ENCODE measurements at places on chromosomes 12 and 14. TPM values are rescaled to one million over a fixed set of nuclear protein-coding genes. Genes with fewer than 3 reads are reported as not detected.

DNA sequence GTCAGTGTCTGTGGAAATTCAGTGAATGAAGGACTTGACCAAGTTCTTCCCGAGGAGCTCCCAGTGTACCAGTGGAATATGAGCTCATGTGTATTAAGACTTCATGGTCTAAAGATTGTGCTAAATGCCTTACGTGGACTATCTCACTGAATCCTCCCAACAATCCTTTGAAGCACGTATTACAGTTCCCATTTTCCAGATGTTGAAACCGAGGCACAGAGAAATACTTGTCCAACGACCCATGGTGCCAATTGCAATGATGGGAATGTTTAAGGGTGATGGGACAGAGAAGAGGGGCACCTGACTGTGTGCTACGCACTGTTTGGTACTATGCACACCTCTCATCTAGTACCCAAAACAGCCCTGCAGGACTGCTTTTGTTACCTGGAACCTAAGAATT is 77.2 kb downstream of the PAPOLA start:
- no peak for DNase-seq
- H3K27me3 ChIP-seq, result peaks cover 7% of the 10 kb centered on the region
- no peak overlapping the region for H3K4me3 ChIP-seq
- H3K27ac ChIP-seq, result no peak overlapping the region
- H3K36me3 ChIP-seq, result no peaks in the 10 kb centered on the region
- H3K4me1 ChIP-seq, result peaks cover 2% of the 10 kb centered on the region

DNA sequence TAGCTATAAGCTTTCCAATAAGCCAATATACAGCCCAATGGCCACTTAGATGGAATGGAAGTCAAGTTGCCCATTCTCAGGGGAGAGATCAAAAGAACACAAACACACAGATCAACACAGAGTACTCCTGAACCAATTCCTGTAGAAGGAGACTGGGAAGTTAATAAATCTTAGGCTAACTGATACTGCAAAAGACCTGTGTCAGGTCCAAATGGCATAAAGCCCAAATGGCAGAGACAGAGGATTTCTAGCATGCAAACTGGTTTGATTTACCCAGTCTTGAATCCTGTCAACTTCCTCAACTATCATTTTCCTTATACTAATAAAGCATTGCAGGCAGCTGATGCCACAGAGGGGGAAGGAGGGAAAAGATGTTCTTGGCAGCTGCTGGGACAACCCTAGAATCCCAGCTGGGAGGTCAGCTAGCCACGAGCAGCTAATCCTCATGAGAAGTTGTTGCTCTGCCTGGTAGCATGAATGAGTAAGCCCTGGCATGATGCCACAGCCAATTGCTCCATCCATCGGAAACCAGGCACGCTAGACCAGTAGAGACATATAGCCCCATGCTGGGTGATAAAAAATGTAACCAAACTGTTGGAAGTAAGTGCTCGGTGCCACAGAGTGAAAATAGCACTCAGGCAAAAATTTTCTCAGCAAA is 26.2 kb downstream of the ANG start:
- no peak overlapping the region for H3K27ac ChIP-seq
- H3K27me3 ChIP-seq, result no peaks in the 10 kb centered on the region
- no peak overlapping the region for H3K4me3 ChIP-seq
- no peak for DNase-seq
- no peaks in the 10 kb centered on the region for H3K36me3 ChIP-seq
- peaks cover 10% of the 10 kb centered on the region for H3K4me1 ChIP-seq

GRCh38 chr12:132493482-132494178 is 3.7 kb downstream of the FBRSL1 start:
- peak overlapping the region; percentile 66 for H3K4me3 ChIP-seq
- peaks cover 3% of the 10 kb centered on the region for H3K36me3 ChIP-seq
- H3K27ac ChIP-seq, result peak overlapping the region; percentile 96

GRCh38 chr12:57000393-57000792 is 6.0 kb downstream of the ZBTB39 start:
- no peak overlapping the region for H3K27ac ChIP-seq
- peaks cover 25% of the 10 kb centered on the region for H3K36me3 ChIP-seq
- H3K4me1 ChIP-seq, result peaks cover 15% of the 10 kb centered on the region
- H3K27me3 ChIP-seq, result no peaks in the 10 kb centered on the region
- H3K4me3 ChIP-seq, result no peak overlapping the region

DNA sequence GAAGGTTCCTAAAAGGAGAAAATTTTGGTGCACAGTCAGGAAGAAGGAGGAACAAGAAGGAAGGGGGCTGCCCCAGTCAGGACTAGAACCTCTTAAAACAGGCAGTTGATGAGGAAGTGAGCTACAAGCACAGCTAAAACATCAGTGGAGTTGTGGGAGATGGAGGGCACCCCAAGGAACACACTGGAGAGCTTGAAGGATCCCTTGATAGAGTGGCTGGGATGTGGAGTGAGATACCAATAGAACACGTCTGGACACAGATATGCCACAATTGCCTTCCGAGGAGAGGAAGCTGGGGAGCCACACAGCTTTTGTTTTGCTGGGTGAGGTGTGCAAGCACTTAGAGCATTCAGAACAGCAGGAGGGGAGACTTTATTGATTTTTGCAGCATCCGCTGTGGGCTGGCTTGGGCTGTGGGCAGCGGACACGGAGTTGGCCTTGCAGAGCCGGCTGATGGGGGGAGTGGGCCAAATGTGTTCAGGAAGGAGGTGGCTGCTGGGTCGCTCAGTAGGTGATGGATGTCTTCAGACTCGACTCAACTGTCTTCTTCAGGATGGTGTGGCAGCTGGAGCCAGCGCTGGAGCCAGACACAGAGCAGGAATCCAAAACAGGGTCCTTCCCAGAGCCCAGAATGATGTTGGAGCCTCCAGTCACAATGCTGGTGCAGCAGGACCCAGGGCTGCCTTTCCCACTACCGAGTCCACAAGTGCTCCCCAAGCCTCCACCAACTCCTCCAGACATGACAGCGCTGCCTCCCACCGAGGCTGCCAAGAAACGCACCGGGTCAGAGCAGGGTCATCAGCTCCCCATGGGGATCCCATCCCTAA is 4.7 kb upstream of the KRT79 start:
- no peak for DNase-seq
- H3K27me3 ChIP-seq, result peaks cover 43% of the 10 kb centered on the region
- no peaks in the 10 kb centered on the region for H3K36me3 ChIP-seq
- H3K4me3 ChIP-seq, result no peak overlapping the region
- H3K27ac ChIP-seq, result no peak overlapping the region

DNA sequence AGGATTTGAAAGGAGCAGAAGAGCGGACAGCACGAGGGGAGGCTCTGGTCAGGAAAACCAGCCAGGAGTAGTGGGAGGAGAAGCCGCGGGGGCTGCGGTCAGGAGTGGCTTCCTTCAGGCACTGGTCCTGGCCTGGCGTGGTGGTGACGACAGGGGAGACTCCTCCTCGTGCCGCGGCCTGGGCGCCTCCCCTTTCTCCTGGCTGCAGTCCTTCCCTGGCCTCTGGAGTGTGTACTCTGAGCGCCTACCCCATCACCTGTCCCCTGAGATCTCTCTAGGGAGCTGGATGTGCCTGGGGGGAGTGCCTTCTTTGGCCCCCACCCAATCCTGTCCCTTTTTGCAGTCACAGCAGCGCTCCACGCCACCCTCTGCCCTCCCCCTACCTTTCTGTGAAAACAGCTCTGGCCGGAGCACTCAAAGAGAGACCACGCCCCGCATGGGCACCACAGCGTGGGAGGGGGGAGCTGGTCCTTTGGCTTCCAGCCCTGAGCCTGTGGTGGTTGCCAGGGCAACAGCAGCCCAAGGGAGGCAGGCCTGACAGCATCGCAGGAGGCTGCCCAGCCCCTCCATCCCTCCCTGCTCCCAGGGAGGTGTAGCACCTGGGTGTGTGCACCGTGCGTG is 125.9 kb downstream of the CALM1 start:
- no peak overlapping the region for H3K4me3 ChIP-seq
- no peaks in the 10 kb centered on the region for H3K36me3 ChIP-seq
- DNase-seq, result no peak
- H3K27me3 ChIP-seq, result no peaks in the 10 kb centered on the region
- peaks cover 4% of the 10 kb centered on the region for H3K4me1 ChIP-seq
- H3K27ac ChIP-seq, result no peak overlapping the region

DNA sequence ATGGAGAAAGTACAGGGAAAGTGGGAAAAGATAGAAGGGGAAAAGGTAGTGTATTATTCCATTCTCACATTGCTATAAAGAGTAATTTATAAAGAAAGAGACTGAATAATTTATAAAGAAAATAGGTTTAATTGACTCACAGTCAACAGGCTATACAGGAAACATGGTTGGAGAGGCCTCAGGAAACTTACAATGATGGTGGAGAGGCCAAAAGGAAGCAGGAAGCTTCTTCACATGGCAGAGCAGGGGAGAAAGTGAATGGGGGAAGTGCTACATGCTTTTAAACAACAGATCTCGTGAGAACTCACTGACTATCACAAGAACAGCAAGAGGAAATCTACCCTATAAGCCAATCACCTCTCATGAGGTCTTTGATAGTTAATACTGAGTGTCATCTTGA is 725.0 kb upstream of the FLRT2 start:
- no peaks in the 10 kb centered on the region for H3K36me3 ChIP-seq
- H3K27ac ChIP-seq, result no peak overlapping the region

DNA sequence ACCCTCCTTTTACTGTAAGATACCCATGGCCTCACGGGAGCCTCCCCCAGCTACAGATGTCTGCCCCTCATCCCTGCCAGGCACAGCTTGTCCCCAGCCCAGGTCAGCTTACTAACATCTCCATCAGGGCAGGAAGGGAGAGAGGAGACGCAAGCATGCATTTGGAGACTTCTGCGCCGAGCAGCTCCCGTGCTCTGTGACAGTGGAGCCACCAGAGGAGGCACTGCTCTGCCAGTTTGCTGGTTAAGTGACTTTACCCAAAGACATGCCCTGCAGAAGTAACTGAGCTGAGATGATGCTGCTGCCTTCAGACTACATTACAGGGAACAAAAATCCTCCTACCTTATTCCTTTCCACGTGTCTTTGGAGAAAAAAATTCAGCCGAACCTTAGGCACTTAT is 133.4 kb downstream of the ESRRB start:
- no peak overlapping the region for H3K27ac ChIP-seq
- H3K36me3 ChIP-seq, result no peaks in the 10 kb centered on the region
- H3K4me3 ChIP-seq, result no peak overlapping the region

GRCh38 chr12:15726027-15726877 is 62.9 kb downstream of the EPS8 start:
- H3K27me3 ChIP-seq, result no peaks in the 10 kb centered on the region
- peak overlapping the region; percentile 48 for H3K27ac ChIP-seq
- DNase-seq, result no peak
- H3K4me3 ChIP-seq, result no peak overlapping the region
- H3K4me1 ChIP-seq, result peaks cover 5% of the 10 kb centered on the region

DNA sequence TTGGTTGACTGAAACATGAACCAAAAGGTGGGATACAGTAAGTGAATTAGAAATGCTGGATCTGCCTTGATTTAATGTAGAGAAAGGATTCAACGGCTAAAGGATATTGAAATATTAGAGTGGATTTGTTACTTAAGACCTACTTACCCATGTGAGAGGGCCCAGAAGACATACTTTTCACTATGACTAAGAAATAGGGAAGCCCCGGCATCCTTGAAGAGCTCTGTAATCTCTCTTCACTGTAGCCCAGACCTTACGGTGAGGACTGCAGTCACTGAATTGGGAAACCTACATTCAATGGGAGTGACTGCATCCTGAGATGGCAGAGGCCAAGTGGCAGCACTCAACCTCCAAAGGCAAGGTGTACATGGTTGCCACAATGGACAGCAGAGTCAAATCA is 52.5 kb downstream of the KANSL2 start:
- no peaks in the 10 kb centered on the region for H3K36me3 ChIP-seq
- H3K27ac ChIP-seq, result no peak overlapping the region
- H3K27me3 ChIP-seq, result peaks cover 13% of the 10 kb centered on the region
- DNase-seq, result no peak
- peaks cover 5% of the 10 kb centered on the region for H3K4me1 ChIP-seq
- H3K4me3 ChIP-seq, result no peak overlapping the region

DNA sequence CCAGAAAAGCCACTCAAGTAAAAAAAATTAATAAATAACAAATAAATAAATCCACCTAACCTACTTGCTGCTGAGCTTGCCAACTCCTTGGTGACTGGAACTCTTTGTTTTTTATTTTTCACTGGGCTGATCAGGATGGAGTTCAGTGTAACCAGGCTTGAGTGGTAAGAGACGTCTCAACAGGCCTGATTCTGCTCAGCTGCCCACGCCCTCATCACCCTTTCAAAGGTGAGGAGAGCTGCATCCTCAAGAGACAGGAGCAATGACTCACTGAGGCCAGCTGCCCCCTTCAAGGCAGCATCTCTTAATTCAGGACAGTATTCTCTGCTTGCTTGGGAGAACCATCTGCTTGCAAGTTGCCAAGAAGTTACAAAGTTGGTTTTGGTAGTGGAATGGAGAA is 111.9 kb upstream of the CPM start:
- no peaks in the 10 kb centered on the region for H3K36me3 ChIP-seq
- H3K27me3 ChIP-seq, result no peaks in the 10 kb centered on the region
- H3K4me1 ChIP-seq, result peaks cover 3% of the 10 kb centered on the region
- H3K4me3 ChIP-seq, result no peak overlapping the region

GRCh38 chr14:38187528-38187927 is 20.2 kb upstream of the SSTR1 start:
- no peak overlapping the region for H3K27ac ChIP-seq
- no peak for DNase-seq
- peaks cover 37% of the 10 kb centered on the region for H3K27me3 ChIP-seq
- no peak overlapping the region for H3K4me3 ChIP-seq
- no peaks in the 10 kb centered on the region for H3K36me3 ChIP-seq
- peaks cover 31% of the 10 kb centered on the region for H3K4me1 ChIP-seq

DNA sequence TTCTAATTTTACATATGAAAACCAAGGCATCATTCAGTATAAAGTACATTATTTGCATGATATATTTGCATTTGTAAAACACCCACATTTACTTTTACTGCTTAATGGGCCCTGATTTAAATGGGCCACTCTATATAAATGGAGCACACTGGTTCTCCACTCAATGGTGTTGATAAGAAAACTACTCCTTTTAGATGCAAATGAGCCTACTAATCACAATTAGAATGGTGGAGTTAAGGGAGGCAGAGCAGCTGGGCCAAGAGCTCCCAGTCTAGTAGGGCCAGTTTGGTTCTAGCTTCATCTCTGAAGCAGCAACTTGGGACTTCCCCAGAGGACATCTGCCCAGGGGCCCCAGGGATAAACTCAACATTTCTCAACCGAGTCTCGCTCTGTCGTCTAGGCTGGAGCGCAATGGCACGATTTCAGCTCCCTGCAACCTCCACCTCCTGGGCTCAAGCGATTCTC is 120.7 kb downstream of the FOXN3 start:
- H3K36me3 ChIP-seq, result peaks cover 4% of the 10 kb centered on the region
- no peak overlapping the region for H3K27ac ChIP-seq
- peaks cover 31% of the 10 kb centered on the region for H3K27me3 ChIP-seq
- H3K4me3 ChIP-seq, result no peak overlapping the region

- DNase-seq, result peak; percentile 19
- H3K27me3 ChIP-seq, result peaks cover 92% of the 10 kb centered on the region
- peaks cover 17% of the 10 kb centered on the region for H3K4me1 ChIP-seq
- peak overlapping the region; percentile 80 for H3K4me3 ChIP-seq
- no peaks in the 10 kb centered on the region for H3K36me3 ChIP-seq
- peak overlapping the region; percentile 0 for H3K27ac ChIP-seq
These were observed 3.4 kb downstream of the PTHLH start for GRCh38 chr12:27968972-27969623.

SMIM41 gene
- total RNA-seq, result not detected

C1R gene
- 10.2 TPM for total RNA-seq

SCN8A gene
- total RNA-seq, result 8.1 TPM

TAPBPL gene
- 2.4 TPM for total RNA-seq

All from progenitor cell of endocrine pancreas (in vitro differentiated cells).